Inflammatory macrophage treated with lipopolysaccharide for 4 hours (primary cell): ENCODE measurements at places on chromosomes 11 and 22.
A peak's percentile ranks its signal among the peaks of the same experiment; 100 is the strongest.

DNA sequence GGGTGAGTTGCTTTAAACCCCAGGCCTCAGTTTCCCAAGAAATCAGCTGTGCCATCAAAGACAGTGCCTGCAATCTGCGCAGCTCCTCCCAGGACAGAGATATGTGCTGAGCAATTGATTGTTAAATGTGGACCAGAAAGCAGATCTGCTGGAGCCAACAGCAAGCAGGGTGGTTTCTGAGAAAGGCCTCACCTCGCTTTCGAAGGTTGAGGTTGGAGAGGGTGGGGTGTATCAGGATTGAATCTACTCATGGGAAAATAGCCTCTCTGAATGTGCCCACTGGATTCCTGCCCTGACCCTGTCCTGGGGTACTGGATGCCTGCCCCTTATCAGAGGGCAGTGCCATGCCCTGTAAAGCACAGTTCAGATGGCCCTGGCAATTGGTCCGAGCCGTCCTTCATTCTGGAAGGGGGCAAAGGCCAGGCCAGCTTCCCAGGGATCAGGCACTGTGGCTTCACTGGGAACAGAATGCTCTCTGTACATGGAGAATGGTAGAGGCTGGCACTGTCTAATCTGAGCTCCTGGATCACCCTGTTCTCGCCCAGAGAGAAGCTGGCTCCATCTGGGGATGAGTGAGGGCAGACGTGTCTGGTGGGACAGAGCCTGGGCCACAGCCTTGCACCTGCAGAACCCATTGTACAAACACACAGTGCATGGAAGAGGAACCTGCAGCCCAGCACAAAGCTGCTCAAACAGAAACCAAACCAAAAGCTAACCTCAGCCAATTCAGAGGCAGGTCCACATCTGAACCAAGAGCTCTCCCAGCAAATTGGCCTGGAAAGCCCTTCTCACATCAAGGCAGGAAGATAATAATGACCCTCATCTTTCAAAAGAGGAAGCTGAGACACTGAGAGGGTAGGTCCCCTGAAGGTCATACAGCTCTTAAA is 15.2 kb downstream of the DHCR7 start:
- DNase-seq = no peak

DNA sequence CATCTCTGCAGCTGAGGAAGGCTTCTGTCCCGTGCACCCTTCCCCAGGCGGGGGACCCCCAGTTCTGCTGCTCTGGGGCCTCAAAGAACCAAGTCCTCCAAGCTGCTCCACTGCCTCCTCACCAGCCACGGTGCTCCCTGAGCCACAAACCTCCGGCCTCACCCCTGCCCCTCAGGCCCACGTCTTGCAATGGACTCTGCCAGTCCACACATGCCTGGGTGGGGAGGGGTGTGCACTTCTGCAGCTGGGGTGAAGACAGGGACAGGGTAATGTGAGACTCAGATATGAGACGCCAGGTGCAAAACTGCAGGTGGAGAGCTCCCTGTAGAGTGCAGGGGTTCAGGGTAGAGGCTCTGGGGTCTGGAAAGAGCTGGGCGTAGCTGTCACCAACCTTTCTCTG is 3.2 kb upstream of the PTDSS2 start:
- no peak for DNase-seq

- peak; percentile 18 for DNase-seq
These were observed 1.0 kb downstream of the LMO1 start for GRCh38 chr11:8262552-8263108.

- no peak for DNase-seq
These were observed 1.6 kb upstream of the KMT2A start for GRCh38 chr11:118434553-118435289.

GRCh38 chr11:89181111-89181510 is 3.4 kb downstream of the TYR start:
- no peak for DNase-seq

GRCh38 chr11:5280582-5281102 is 10.9 kb upstream of the HBE1 start:
- peak; percentile 86 for DNase-seq

DNA sequence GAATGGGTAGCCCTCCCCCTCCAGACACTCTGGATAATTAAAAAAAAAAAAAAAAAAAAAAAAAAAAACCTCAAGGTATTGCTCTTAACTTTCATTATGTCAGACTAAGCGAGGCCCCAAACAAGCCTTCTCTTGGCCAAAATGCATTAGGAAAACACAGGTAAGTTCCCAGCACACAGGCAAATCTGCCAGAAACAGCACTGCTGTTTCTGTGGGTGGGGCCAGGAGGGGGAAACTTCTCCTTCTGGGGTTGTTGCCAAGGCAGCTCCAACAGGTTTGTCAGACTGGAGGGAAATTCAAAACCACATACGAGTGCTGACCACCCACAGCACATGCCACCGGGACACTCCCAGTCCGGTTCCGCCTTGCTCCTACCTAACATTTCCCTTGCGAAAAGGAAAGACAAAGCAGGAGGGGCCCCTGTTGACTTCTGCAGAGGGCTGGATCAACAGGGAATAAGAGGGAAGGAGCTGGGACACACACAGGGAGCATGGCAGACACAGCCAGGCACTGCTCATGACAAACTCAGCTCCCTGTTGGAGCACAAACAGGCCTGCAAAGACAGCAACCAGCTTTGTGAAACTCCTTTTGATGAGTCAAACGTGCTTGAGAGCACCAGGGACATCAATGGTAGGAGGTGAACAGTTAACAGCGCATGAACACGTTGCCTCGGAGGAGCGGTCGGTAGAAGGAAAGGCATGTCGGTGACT is 55.0 kb downstream of the MYH9 start:
- DNase-seq = peak; percentile 63

- no peak for DNase-seq
These were observed 240.0 kb downstream of the MIAT start for GRCh38 chr22:26897384-26897783.

DNA sequence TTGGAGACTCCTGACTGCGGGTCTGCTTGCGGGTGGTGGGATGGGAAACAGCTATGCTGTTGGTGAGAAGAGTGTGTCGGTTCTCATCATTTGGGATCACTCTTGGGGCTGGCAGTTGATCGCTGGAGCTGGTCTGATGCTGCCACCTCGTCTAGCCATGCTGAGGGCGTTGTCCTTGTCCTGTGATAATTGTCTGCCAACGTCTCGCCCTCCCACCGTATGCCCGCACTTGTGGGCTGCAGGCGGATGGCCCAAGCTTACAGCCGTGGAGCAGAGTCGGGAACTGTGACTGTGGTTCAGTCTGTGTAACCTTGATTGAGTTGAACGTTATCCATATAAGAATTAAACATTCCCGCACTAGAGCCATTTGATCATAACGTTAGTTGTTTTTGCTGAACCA is 204.4 kb downstream of the TBC1D22A start:
- DNase-seq = no peak

DNA sequence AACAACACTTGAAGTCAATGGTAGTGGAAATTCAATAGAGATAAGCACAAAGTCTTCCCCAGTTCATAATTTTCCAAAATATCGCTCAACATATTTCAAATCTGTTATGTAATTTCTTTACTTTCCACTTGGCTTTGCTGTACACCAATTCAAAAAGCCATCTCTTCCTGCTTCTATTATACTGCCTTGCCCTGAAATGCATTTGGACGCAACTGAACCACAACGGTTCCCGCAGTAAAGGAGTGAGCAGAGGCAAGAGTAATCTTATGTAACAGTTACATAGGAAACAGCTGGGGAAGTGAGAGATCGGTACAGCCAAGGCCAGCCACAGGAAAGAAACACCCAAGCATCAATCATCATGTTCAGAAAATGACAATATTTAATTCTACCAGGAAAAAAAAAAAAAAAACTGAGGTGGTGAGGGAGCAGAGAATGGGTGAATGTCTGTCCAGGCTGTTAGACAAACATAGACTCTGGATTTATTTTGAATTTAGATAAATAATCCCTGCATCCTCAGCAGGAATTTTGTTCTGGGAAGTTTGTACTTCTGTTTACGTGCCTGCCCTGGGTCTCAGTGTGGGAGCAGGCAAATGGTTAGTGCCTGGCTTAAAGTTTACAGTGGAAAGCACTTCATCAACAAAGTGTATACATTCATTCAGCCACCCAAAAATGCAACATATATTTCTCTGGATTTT is 392.2 kb downstream of the ETS1 start:
- DNase-seq = peak; percentile 46

GRCh38 chr11:124094731-124095130 is 20.5 kb upstream of the VWA5A start:
- DNase-seq = no peak

- peak; percentile 31 for DNase-seq
These were observed 90.6 kb downstream of the TSPAN18 start for GRCh38 chr11:44817207-44817949.

- peak; percentile 17 for DNase-seq
These were observed 83.7 kb downstream of the STIM1 start for GRCh38 chr11:3939211-3939610.

DNA sequence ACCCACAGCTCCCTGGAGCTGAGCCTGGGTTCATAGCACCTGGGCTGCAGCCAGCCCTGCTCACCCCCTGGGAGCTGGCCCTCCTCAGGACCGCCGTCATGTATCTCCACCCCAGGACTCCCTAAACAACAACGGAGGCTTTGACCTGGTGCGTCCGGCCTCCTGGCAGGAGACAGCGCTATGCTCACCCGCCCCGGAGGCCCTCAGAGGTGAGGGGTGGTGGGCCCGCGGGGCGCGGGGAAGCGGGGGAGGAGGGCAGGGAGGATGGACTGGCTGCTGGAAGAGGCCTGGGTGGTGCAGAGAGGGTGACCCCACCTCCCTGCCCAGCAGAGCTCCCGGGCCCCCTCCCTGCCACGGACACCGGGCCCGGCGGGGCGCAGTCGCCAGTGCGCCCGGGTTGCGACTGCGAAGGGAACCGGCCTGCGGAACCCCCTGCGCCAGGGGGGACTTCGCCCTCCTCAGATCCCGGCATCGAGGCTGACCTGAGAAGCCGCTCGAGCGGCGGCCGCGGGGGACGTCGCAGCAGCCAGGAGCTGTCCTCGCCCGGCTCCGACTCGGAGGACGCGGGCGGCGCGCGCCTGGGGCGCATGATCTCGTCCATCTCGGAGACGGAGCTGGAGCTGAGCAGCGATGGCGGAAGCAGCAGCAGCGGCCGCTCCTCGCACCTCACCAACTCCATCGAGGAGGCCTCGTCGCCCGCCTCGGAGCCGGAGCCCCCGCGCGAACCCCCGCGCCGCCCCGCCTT is 3.1 kb downstream of the MAPK8IP2 start:
- no peak for DNase-seq

- no peak for DNase-seq
These were observed 551.0 kb downstream of the OPCML start for GRCh38 chr11:132981131-132981956.

- DNase-seq = peak; percentile 28
These were observed 13.5 kb downstream of the SCN3B start for GRCh38 chr11:123640677-123641494.

- no peak for DNase-seq
These were observed 24.2 kb upstream of the TMEM123 start for GRCh38 chr11:102476812-102477211.

DNA sequence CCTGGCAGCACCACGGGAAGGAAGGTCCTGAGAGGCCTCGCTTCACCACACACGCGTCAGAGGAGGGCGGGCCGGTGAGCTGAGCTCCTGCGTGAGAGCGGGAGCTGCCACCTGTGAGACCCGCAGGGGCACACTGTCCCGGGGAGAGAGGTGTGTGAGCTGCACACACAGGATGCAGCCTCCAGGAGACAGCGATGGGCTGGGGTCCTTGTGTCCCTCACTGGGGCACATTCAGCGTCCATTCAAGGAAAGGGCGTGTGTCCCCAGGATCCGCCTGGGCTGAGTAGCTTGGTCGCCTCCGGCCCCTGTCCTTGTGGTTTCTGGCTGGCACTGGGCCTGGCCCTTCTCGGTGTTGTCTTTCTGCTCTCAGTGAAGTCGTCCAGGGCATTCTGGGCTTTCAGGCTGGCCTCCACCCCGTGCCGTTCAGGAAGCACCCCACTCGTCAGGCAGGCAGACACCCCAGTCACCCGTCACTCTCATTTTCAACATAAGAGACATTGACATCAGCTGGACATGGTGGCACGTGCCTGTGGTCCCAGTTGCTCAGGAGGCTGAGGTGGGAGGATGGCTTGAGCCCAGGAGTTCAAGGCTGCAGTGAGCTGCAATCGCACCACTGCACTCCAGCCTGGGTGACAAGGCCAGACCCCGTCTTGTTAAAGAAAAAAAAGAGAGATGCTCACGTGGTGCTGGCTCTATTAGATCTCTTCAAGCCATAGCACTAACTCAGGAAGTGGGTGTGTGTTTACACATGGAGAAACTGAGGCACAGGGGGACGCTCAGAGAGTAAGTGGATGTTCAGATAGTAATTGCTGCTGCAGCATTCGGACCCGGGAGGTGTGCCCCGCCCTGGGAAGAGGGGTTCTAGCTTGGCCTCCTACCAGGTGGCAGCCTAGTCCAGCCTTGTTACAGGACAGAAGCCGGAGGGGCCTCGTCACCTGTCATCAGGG is 1081.6 kb downstream of the BRD1 start:
- no peak for DNase-seq

- no peak for DNase-seq
These were observed at the start of gene GRAMD4 for GRCh38 chr22:46619830-46620501. GRAMD4 (plus strand) TSS chr22:46620386; CDS start chr22:46626800, 6,414 bp downstream.

GRCh38 chr11:37914859-37915258 is 1316.8 kb upstream of the RAG2 start:
- DNase-seq = no peak

- no peak for DNase-seq
These were observed 66.7 kb downstream of the CEP164 start for GRCh38 chr11:117394221-117394925.

DNA sequence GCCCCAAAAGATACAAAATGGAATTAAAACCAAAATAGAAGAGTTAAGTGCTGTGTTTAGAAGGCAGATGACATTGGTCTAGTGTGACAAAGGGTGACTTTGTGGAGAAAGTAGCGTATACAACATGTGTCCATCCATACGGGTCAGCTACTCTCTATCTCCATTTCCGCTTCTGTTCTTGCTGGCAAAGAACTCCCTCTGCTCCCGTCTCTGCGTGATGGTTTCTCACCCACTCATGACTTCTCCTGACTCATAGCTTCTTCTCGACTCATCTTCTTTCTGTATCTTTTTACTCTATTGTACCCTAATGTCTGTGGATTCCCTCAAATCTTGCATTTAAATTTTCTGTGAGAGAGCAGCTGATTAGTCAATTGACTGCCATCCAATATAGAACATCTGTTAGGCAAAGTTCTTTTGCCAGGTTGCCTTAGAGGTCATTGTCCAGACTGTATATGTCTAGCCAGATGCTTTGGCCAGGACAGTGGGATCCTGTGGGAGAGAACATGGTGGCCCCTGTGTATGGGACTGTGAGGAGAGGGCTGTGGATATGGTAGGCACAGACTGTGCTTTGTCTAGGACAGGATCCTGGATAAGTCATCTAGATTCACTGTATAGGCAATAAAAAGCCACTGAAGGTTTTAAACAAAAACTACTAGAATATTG is 28.4 kb downstream of the MMP13 start:
- peak; percentile 53 for DNase-seq

GRCh38 chr11:96193745-96194443 is 149.1 kb downstream of the MAML2 start:
- DNase-seq = no peak

GRCh38 chr22:19107730-19108074 is 14.5 kb downstream of the DGCR2 start:
- no peak for DNase-seq

DNA sequence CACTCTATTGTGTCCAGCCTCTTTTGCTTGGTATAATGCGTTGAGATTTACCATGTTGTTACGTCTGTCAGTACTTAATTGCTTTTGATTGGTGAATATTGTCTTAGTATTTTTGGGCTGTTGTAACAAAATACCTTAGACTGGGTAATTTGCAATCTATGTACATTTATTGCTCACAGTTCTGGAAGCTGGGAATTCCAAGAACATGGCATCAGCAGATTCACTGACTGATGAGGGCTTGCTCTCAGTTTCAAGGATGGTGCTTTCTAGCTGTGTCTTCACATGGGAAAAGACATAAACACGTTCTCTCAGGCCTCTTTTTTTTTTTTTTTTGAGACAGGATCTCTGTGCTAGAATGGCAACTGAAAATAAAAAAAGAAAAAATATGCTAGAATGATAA is 46.7 kb upstream of the INCENP start:
- DNase-seq = no peak
